Fibroblast of skin of left biceps (primary cell): ENCODE measurements at places on chromosomes 5 and 9.

- no peak for DNase-seq
These were observed 6.2 kb downstream of the SEMA4D start for GRCh38 chr9:89491694-89492093.

DNA sequence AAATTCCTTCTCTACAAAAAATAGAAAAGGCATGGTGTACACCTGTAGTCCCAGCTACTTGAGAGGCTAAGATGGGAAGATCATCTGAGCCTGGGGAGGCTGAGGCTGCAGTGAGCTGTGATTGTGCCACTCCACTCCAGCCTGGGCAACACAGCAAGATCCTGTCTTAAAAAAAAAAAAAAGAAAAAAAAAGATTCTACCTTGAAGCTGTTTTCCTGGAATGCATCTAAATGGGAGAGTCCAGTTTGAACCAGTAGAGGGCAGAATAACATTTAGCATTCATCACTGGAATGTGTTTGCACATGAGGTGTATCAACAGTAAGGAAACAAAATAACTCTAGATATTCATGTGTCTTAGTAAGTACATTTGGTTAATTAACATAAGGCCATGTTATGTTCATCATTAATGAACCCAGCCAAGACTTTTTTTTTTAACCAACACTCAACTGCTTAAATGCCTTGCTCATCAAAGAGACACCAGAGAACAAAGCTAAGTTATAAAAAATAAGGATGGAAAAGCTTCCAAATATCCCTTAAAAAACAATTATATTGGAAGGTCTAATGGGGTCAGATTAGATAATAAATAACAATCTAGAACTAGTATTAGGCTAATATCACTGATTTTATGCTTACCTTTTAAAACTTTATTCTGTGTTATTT is 16.1 kb downstream of the IFNE start:
- peak; percentile 18 for DNase-seq

DNA sequence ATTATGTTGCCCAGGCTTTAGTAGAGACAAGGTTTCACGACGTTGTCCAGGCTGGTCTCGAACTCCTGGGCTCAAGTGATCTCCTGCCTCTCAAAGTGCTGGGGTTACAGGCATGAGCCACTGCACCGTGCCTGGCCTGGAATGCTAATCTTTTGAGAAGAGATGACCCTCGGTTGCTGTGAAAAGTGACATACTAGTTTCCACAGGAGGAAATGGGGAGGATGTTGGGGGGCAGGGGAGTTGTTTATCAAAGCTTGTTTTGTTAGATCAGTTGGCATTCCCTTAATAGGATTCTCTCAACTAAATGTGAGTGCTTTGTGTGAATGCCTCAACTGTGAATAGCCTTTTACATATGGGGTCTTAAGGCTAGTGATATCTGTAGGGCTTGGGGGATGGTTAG is 16.4 kb upstream of the MATR3 start:
- DNase-seq, result no peak

GRCh38 chr9:128007566-128008138 is 26.9 kb upstream of the EEIG1 start:
- DNase-seq, result peak; percentile 4

GRCh38 chr9:79687131-79687447 is 115.3 kb downstream of the TLE4 start:
- DNase-seq, result no peak

GRCh38 chr5:119814655-119815054 is 185.3 kb downstream of the FAM170A start:
- DNase-seq, result no peak

DNA sequence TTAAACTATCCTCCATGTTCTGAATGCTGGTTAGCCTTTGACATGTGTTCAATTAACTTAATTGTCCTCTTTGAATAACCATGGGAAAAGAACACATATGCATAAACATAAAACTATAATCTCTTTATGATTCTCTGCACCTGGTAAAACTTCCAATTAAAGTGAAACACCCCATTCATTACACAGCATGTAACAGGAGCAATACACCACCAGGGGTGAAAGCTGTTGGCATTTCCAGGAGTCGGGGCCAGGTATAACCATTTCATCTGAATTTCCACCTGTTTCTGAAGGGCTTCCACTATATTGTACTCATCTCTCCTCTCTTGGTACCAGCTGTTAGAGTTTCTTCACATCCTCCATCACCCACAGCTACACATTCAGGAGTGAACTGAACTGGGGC is 303.8 kb downstream of the EDIL3 start:
- DNase-seq, result no peak

DNA sequence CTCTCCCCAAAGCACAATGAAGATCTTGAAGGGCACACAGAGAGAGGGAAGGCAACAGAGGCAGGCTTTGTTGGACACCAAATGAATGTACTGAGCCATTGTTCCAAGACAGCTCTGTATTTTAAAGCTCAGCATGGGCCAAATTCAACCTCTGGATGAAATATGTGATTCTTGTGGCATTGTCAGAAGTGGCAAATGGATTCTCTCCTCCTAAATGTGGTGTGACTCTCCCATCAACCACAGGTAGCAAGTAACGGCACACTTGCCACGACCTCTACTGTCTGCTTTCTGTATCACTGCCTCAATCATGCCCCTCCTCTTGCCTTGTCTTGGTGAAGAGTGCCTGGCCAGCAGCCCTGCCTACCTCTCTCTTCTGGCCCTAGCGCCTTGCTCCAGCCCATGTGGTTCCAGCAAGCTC is 6.1 kb upstream of the MOB3B start:
- no peak for DNase-seq

- DNase-seq, result no peak
These were observed 17.3 kb upstream of the ZNF474 start for GRCh38 chr5:122112063-122112462.

DNA sequence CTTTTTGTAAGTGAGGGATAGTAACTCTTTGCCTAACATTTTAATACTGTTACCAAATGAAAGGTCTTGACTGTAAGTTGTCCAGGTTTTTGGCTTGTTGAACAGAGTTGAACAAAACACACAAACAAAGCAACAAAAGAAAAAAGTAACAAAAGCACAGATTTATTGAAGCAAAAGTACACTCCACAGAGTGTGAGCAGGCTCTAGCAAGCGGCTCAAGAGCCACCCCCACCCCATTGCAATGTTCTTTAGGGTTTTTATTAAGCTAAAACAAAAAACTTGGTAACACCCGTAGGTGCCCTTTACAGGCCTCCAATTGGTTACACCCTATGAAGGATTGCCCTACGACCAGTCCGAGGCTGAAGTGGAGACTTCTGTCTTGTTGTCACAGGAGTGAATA is 197.4 kb upstream of the MAP3K1 start:
- no peak for DNase-seq

DNA sequence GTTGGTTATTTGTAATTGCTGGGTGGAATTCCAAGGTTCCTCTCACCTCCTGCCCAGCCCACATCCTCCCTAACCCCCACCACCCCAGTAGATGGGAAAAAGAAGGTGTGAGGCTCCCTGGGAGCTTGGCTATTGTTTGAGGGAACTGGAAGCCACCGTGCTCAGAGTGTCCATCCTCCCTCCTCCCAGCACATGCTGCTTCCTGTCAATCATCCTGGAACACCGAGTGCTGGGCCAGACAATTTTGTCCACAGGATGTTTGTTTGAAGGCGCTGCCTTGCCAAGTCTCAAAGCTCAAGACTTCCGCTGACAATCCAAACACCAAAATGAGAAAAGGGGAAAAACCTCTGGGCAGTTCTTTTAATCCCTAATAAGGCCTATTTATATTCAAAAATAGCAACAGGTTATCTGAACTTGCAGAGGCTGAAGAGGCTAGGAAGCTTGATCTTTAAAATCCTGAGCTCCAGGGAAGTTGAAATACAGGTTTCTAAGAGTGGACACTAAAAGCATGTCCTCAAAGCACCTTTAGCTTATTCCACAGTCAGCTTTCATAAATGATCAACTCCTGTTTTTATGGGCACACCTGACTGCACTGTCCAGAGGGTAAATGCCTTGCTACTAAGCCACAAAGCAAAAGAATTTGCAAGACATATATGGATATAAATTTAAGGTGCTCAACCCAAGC is 286.7 kb downstream of the NFIB start:
- no peak for DNase-seq

- no peak for DNase-seq
These were observed 171.4 kb downstream of the RAPGEF6 start for GRCh38 chr5:131463656-131464055.

DNA sequence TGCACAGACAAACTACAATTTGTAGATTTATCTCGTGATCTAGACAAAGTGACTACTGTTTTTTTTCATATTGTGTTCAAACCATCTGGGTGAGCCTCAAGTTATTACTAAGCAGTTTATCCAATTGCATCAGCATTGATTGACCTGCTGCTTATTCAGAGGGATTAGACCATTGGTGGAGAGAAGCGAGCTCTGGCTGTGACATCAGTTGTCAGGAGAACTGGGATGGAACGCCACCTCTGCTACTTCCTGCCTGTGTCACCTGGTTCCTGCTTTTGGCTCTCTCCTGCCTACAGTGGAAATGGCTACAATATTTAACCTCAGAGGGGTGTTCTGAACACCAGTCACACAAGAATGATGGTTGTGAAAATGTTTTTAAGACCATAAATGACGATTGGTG is 12.1 kb downstream of the NR4A3 start:
- DNase-seq, result no peak

- DNase-seq, result peak; percentile 91
These were observed 103.4 kb upstream of the GNA14 start for GRCh38 chr9:77751341-77752091.

GRCh38 chr9:135290566-135290965 is 189.0 kb upstream of the PPP1R26 start:
- no peak for DNase-seq

DNA sequence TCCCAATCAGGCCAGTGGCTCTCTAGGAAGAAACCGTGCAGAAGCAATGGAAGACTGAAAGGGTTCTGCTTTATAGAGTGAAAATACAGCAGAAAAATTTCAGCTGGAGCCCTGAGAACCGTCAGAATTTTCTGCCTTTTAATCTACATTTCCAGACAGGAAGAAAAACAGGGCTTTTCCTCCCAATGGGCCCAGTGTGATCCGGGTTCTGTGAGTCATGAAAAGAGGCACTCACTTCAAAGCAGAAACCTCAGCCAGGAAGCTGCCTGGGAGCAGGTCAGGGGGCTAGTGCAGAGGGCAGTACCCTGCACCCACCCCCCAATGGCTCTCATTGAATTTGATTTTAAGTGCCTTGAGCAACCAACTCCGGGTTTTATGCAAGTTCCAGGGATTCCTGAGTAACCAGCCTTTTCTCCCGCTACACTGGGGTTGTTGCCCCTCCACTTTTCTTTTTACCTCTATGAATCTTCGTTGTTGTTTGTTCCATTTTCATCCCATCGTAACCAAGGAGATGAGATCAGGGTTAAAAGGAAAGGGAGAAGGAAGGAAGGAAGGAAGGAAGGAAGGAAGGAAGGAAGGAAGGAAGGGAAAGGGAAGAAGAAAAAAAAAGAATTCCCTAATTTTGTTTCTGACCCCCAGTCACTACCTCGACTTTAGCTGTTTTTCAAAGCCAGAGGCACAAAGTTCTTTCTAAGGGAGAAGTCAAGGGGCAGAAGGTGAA is 1.3 kb downstream of the BARHL1 start:
- DNase-seq, result no peak

DNA sequence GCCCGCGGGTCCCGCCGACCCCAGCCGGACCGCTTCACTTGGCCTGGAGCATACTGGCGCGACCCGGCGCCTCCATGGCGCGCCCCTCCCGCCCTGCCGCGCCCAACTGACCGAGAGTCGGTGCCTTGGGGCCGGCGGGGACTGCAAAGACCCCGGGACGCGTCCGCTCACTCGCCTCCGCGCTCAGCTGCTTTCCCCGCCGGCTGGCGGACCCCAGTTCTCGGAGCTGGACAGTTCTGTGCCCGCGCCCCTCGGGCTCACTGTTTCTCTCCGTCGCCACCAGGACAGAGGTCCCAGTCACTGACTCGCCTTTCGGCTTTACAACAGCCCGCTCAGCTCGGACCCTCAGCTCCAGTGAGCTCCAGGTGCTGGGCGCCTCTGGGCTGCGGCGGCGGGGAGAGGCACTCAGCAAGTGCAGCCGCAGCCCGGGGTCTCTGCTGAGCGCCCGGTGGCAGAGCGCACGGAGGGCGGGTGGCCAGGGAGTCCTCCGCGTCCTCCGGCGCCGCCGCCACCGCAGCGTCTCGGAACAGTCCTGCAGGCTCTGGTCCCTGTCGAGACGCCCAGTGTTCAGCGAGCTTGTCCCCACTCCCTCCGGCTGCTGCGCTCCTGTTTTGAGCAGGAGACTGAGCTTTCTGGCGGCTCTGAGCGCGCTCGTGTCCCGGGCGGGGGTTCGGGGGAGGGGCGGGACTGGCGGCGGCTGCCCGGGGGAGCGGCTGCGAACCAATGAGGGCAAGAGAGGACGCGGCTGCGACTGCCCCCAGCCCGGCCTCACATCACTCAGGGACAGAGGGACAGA is at the start of gene SMIM32:
Gene SMIM32 (minus strand): TSS at position 637 of the 796 bp plus-strand sequence. CDS start 638 bp downstream, outside the sequence.
- DNase-seq, result no peak

- peak; percentile 73 for DNase-seq
These were observed 10.1 kb upstream of the C1QTNF3 start for GRCh38 chr5:34053133-34053532.

GRCh38 chr5:134564396-134564795 is 38.9 kb downstream of the JADE2 start:
- no peak for DNase-seq

GRCh38 chr5:171639966-171640365 is 145.7 kb upstream of the SMIM23 start:
- no peak for DNase-seq

DNA sequence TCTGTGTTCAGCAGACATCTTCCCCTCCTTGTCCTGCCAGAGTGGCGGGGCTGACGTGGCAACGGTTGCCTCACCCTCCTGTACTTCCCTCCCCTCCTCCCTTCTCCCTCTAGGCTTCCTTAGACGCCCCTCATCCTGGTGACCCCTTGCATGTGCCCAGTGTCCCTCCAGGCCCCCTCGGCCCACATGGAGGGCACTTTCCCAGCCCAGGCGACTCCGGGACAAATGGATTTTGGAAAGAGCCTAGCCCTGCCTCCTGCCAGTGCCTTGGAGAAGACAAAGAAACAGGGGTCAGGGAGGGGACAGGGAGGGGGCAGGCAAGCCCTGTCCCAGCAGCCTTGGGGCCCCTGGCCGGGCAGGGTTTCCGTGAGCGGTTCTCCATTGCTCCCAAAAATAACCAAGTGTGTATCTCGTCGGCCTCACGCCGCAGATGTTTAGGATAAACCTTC is 38.3 kb upstream of the NEURL1B start:
- DNase-seq, result no peak

DNA sequence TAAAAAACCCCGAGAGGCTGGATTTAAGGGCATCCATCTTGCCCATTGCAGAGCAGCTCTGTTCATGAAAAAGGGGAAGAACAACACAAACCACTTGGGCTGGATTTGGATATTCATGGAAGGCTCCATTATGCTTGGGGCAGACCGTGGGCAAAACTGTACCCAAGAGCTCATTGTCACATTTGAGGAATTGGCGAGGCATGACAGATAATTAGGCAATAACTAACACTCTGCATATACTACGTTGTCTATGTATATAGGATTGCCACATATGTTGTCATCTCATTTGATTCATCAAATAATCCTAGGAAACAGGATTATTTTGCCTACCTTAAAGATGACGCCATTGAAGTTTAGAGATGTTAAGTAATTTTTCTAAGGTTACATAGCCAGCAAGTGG is 255.4 kb downstream of the SMARCA2 start:
- no peak for DNase-seq
